ENCODE measurements at places on chromosomes 4 and X. TPM values are rescaled to one million over a fixed set of nuclear protein-coding genes. Genes with fewer than 3 reads are reported as not detected.

Gene MND1
- 0.80 TPM for total RNA-seq

Gene NMU
- total RNA-seq = not detected

GRCh38 chr4:123676890-123677229 lies 280.3 kb downstream of the SPRY1 start:
- no peak overlapping the region for H3K4me3 ChIP-seq

DNA sequence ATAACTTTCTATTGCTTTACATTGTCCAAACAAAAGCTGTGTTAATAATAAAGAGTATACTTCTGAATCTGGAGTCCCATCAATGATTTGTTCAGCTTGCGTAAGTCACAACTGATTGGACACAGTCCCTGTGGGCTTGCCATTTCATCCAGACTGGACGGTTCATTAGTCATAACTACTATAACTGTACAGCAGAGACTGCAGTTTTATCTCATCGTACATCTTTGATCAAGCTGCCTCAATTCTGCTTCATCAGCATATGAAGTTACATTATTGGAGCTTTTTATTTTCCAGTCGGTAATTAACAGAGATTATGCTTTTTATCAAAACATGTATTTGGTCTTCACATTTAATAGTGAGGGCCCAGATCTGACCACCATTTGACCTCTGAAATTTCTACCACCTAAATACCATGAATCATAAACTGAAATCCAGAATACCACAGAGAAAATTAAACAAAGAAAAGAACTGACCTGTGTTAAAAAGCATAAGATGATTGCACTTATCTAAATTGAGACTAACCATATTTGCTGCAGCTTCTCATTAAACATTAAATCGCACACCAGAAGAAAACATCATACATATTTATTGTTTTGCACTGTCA lies 12.5 kb upstream of the MAB21L2 start:
- H3K27me3 ChIP-seq = no peaks in the 10 kb centered on the region
- DNase-seq = no peak
- H3K36me3 ChIP-seq = no peaks in the 10 kb centered on the region
- peaks cover 14% of the 10 kb centered on the region for H3K4me1 ChIP-seq

DNA sequence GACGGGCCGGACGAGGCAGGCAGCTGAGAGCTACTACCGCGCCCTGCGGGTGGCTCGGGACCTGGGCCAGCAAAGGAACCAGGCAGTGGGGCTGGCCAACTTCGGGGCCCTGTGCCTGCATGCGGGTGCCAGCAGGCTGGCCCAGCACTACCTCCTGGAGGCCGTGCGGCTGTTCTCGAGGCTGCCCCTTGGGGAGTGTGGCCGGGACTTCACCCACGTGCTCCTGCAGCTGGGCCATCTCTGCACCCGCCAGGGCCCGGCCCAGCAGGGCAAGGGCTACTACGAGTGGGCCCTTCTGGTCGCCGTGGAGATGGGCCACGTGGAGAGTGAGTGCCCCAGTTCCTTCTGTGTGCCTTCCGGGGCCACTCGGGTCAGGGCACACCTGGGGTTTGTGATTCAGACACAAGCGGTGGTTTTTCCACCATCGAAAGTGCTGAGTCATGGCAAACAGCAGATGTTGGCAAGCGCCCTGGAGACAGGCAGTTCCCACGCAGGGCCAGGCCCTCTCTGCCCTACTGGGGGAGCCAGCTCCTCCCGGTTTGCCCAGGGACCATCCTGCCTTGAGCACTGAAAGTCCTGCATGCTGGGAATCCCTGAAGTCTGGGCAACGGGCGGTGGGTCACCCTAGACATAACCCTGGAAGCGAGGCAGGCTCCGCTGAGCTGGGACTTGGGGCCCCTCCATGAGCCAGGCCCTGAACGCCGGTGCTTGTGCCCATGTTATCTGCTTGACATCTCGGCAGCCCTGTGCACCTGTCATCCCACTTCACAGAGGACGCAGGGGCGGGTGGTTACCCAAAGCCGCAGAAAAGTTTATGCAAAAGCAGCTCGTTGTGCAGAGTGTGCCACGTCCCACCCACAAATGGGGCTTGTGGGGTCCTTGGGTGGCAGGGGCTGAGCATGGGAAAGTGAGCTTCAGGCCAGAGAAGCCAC lies 29.5 kb downstream of the SH3TC1 start:
- H3K27me3 ChIP-seq = no peaks in the 10 kb centered on the region
- H3K36me3 ChIP-seq = no peaks in the 10 kb centered on the region
- H3K4me3 ChIP-seq = no peak overlapping the region
- no peak overlapping the region for H3K27ac ChIP-seq

- no peaks in the 10 kb centered on the region for H3K36me3 ChIP-seq
- no peaks in the 10 kb centered on the region for H3K27me3 ChIP-seq
- DNase-seq = no peak
- H3K27ac ChIP-seq = no peak overlapping the region
- H3K4me3 ChIP-seq = no peak overlapping the region
- peaks cover 3% of the 10 kb centered on the region for H3K4me1 ChIP-seq
Observed at GRCh38 chr4:139532947-139533346, 23.1 kb downstream of the SETD7 start.
